ENCODE measurements at places on chromosomes 3 and 15.

DNA sequence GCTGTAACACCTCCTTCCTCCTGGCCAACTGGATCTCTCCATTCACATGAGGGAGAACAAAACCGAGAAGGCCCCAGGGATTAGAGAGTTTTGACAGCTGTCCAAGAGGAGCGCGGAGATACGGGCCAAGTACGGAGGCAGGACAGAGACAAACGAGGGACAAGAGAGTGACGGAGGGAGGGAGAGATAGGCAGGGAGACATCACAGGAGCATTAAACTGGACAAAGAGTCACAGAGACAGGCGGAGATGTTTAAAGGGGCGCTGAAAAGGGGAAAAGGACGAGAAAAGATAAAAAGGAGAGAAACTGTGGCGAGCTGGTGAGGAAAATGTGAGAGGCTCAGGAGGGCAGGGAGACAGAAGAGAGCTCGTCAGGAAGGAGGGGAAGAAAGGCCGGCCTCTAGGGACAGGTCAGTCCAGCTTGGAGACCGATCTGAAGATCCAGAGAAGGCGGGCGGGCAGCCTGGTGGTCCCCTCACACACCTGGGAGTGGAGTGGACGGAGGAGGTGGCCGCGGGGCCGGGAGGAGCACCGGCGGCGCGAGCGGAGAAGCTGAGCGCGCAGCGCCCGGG lies 40.5 kb upstream of the ROPN1 start:
- no peak for DNase-seq

DNA sequence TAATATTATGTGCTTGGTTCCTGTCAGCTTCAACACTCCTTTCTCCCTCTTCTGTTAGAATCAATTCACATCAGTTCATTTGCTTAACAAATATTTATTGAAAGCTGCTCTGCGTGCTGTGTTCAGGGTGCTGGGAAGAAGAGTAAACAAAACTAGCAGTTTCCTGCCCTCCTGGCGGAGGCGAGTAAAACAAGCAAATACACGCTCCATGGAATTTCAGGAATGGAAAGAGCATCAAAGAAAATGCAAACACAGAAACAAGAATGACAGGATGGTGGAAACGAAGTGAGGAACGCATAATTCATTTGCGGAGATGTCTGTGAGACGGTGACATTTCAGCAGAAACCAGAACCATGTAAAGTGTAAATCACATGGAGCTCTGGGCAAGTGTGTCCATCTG lies 49.4 kb upstream of the SPTSSB start:
- no peak for DNase-seq

- DNase-seq, result no peak
These were observed 39.6 kb downstream of the LNP1 start for GRCh38 chr3:100440895-100441294.

- no peak for DNase-seq
These were observed 24.9 kb upstream of the KBTBD12 start for GRCh38 chr3:127889976-127890650.

DNA sequence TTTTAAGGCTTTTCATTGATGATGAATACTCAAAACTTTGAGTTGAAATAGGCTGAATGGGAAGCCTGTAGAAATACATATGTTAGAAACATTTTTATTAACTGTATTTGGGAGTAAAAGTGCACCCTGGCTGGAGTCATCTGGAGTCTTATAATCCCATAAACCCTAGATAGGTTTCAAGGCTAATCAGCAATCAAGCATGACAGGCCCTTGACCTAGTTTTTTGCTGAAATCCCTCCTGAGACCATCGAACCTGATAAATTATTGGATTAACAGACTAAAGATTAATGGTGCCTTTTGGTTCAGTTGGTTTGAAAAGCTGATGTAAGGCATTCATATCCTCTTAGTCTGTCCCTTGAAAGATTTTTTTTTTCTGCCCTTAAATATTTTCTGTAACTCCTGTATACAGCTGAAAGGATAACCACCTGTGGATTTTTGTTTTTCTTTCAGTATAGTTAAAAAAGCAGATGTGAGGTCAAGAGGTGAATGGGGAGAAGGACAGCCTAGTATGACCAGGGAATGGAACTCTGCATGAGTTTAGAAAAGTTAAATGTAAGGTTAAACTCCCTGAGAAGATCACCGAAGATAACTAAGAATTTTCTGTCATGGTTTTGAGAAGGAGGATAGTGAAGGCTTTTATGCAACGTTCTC lies 69.4 kb upstream of the STXBP5L start:
- DNase-seq, result no peak

DNA sequence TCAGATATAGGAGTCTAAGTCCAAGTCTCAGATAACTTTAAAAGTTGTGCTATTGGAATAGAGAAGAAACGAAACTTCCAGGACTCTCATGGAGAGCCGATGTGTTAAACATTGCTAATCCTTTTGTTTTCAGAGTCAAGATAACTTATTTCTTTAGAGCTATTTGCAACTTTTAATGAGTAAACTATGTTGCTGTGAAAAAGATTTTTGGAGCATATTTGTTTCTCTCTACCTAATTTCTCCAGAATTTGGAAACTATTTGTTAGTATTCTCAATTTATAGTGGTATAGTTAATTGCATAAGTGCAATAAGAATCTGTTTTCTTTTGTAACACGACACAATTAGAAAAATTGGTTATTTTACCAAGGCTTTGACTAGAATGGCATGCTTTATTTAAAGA lies 588.9 kb downstream of the NTRK3 start:
- no peak for DNase-seq

GRCh38 chr15:77544162-77544561 lies 88.5 kb downstream of the LINGO1 start:
- DNase-seq, result no peak

GRCh38 chr15:62894322-62895085 lies 148.0 kb upstream of the TPM1 start:
- DNase-seq, result no peak

DNA sequence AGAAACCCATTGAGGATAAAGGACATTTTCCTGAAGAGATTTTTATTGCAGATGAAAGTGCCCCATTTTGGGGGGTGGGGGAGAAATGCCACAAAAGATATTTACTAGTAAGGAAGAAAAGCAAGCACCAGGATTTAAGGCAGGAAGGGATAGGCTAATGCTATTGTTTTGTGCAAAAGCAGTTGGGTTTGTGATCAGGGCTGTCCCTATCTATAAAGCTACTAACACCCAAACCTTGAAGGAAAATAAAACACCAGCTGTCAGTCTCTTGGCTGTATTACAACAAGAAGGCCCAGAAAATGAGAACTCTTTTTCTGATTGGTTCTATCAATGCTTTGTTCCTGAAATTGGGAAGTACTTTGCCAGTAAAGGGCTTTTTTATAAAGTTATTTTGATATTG lies 56.0 kb downstream of the CD200 start:
- DNase-seq, result no peak

DNA sequence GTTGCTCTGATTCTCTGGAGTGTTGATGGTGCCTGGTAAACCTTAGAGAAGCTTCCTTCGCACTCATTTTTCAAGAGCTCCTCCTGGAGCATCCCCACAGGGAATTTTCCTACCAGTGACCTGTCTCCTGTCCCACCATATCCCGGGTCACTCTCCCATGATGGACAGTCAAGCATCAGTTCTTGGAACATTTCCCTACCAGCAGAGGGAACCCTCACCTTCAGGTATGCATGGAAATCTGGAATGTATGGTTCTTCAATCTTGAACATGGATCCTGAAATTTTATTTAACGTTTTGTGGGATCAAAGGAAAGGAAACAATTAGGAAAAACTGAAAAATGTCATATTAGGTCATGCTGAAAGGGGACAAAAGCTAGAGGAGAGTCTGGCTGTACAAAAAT lies 153.8 kb downstream of the SPATA16 start:
- no peak for DNase-seq

DNA sequence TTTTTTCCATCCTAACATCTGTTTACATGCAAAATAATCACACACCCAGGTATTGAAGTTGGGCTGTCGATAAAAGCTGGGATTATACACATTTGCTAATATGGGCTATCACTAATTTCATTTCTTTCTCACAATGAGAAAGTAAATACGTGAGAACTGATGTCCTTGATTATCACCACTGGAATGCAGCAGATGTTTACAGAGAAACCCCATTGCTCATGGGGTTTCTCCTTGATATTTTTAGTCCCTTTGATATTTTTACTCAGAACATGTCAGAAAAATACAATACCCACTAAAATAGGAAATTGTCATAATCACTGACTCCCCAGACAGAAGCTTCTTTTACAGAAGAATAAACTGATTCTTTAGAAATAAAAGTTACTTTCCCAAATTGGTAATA lies 535.1 kb upstream of the CCDC54 start:
- DNase-seq, result no peak

GRCh38 chr15:90097475-90097874 lies 4.8 kb downstream of the IDH2 start:
- peak; percentile 28 for DNase-seq

DNA sequence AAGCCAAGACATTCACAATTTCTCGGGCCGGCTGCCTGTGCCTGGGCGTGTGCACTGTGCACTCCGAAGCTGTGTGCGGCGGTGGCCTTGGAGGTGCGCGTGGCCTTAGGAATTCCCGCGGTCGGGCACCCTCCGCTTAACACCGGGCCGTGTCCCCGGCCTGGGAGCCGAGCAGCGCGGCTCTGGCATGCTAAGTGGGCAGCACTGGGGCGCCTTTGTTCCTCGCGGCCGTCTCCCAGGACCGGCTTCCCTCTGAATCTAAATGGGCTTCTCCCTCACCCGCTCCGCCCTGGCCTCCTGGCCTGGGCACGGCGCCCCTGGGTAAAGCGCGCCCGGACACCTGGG lies 498 bp upstream of the ARNT2 start:
- DNase-seq, result no peak

DNA sequence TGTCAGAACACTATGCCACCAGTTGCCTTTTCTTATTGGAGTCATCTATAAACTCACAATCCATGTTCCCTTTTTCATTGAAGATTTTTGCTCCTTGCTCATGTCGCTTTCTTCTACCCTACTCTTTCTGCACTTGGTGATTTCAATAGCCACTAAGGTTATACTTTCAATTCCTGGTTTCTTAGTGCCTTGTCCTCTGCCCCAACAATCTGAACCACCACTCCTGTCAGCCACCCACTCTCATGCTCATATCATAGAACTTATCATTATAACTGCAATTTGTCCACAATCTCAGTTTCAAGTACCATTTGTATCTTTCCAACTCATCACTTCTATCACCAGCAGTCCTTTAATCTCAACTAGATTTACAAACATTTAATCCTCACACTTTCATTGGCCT lies 10.0 kb upstream of the GRAMD1C start:
- DNase-seq, result no peak

DNA sequence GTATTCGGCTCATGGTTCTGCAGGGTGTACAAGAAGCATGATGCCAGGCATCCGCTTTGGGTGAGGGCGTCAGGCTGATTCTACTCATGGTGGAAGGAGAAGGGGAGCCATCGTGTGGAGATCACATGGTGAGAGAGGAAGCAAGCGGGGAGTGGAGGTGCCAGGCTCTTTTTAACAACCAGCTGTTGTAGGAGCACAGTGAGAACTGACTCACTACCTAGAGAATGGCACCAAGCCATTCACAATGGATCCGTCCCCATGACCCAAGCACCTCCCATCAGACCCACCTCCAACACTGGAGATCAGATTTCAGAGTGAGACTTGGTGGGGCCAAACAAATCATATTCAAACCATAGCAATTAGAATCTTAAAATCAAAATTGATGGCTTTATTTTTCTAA lies 259.8 kb upstream of the CTDSPL start:
- no peak for DNase-seq

GRCh38 chr3:31116651-31117050 lies 222.2 kb upstream of the GADL1 start:
- DNase-seq, result no peak

- no peak for DNase-seq
These were observed 95.9 kb upstream of the ANKRD34C start for GRCh38 chr15:79186616-79187015.

DNA sequence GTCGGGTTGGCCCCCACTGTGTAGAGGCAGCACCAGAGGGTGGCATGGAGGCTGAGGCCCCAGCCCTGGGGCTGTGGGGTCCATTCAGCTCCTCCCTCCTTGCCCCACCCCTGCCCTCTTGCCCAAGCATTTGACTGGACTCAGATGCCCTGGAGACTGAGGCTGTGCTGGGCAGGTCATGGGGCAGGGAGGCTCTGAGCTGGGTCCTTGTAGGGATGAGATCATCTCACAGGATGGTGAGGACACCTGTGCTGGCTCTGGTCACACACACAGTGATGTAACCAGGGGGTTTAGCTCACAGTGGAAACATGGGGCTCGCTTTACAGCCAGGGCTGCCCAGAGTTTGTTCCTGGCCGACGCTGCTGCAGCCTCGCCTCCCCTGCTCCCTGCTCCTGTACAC lies 17.8 kb downstream of the ALPK3 start:
- DNase-seq, result no peak

GRCh38 chr3:148820361-148821245 lies 7.0 kb upstream of the CPB1 start:
- no peak for DNase-seq

DNA sequence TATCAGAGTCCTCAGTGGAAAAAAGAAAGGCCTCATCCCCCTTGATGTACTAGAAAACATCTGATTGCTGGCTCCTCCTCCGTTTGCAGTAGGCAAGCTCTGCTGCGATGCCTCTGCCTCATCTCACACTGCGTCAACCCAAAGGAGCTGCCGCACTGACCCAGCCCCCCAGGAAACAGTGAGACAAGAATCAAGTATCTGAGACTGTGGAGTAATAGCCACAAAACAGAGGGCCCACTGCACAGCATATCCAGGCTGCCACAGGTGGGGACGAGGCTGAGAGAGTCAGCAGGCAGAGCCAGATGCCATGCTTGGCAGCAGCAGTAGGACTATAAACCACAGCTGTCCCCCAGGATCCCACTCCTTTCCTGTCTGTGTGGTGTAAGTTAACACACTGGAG lies 165.9 kb downstream of the STAC start:
- no peak for DNase-seq

DNA sequence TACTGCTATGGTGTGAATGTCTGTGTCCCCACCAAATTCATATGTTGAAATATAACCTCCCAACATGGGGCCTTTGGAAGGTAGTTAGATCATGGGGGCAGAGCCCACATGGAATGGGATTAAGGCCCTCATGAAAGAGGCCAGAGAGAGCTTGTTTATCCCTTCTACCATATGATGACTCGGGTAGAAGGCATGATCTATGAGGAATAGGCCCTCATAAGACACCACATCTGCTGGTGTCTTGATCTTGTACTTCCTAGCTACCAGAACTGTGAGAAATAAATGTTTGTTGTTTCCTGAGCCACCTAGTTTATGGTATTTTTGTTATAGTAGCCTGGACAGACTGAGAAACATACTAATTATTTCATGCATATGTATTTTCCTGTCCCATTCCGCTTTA lies 51.9 kb downstream of the WWTR1 start:
- DNase-seq, result no peak

DNA sequence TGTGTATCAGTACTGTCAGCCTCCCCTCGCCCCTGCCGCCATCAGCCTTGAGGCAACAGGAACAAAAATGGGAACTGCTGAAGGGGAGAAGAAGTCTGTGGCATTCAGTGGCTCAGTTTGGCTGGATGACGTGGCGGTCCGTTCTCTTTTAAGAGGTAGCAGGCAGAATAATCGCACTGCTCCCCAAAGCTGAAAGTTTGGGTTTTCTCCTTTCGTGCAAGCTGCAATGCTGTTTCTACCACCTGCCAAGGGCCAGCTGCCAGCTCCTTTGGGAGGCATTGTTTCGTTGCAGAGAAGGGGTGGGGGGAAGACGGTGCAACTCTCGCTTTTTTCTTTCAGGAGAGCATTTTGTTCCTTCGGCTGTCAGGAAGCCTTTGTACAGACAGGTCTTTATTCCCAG lies 369.6 kb upstream of the RORA start:
- DNase-seq, result no peak

All from activated CD8-positive, alpha-beta memory T cell treated with anti-CD3 and anti-CD28 coated beads for 1 hour (primary cell).